Retinal pigment epithelial cell (primary cell): ENCODE measurements at places on chromosomes 16 and 17.

- no peak for DNase-seq
Observed at GRCh38 chr17:64994781-64995538, 61.6 kb downstream of the GNA13 start.

- DNase-seq, result no peak
Observed at GRCh38 chr16:89511374-89511773, 3.2 kb downstream of the SPG7 start.

DNA sequence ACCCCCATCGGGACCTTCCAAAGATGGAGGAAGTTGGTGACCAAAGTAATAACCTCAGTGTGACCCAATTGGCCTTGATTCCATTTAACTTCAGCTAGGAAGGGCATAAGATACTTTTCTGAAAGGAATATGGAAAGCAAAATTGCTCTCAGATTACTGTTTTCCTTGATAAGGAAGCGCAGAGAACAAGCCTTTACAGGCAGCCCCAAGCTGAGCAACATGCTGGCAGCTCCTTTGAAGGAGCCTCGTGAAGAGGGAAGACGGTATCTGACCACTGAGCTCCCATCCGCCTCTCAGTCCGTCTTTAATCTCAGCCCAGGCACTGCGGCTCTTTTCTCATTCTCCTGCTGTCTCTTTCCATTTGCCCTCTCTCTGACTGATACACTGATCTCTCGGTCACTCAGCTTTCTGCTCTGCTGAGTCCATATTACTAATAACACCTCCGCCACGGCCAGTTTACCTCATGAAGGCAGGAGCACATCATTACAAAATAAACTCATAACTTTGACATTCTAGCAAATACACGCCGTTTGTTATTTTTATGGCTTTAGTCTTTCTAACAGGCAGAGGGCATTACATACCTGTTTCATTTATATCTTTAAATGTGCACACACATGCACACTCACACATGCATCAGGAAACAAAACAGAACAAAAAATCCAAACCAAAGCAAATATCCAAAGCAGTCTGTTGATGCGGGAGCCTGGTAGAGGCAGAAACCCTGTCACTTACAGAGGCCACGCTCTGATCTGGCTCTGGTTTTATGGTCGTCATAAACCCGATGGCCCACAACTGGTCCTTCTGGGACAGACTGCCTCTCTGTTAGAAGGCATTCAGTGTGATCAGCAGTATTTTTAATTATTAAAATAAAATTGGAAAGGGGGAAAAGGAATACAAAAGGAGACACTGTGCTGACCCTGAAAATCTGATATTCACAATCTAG, 183.2 kb downstream of the AATF start:
- DNase-seq, result no peak

DNA sequence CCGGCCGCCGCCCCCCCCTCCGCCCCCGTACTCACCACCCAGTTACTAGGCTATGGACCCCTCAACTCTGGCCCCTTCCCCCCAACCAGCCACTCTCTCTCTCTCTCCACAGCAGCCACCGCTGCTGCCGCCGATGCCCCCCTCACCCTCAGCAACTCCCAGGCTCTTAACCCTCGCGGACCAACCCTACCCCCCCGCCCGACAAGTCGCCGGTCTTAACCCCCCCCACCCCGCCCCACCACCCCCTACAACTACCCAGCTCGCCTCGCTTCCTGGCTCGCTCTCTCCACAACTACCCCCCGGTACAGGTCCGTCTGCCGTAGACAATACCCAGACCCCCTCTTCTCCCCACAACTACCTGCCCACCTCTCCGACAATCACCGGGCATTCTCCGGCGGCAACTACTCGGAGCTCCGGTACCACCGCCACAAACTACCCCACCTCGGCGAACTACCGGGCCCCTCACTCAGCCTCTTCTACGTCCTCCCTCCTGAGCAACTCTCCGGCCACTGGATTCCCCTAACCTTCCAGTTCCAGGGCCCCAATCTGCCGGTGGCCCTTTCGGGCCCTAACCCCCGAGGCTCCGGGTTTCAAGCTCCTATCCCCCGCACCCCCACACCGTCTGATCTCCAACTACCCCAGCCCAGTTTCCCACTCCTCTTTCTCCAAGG, 702 bp downstream of the PHF23 start:
- no peak for DNase-seq

DNA sequence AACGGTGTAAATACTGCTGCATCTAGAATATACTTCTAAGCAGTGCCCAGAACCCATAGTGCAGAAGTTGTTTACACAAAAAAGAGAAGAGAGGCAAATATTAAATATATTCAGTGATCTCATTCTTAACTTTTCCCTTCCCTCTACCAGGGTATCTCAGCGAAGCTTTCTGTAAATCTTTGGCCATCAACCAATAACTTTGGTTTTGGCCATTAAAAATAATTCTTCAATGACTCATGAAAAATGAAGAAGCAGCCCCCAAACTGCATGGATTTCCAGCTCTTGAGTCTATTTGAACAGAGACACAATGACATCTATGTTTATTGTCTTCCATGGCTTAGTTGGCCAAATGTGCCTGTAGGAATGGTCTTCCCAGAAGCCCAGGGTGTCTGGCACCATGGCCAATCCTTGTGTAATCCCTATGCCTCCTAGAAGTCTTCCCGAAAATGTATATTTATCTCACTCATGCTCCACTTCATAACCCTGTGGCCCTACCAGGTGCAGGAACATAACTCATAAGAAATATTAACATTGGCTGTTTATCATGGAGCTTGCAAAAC, 646.6 kb downstream of the TOX3 start:
- DNase-seq, result no peak

DNA sequence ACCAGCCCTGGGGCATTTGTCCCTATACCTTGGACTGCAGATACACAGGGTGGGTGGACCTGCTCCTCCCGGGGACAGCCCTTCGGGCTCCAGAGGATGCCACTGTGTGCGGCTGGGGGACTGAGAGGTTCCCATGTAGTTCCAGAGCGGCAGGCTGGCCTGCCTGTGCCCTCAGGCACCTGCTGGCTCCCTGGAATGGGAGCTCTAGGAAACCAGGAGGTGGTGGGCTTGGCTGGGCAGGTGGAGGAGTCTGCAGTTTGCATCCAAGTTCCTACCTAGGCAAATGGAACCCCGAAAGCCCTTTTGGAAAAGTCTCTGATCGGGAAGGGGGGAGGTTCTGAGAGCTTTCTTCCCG, 982 bp downstream of the DBNDD1 start:
- no peak for DNase-seq

DNA sequence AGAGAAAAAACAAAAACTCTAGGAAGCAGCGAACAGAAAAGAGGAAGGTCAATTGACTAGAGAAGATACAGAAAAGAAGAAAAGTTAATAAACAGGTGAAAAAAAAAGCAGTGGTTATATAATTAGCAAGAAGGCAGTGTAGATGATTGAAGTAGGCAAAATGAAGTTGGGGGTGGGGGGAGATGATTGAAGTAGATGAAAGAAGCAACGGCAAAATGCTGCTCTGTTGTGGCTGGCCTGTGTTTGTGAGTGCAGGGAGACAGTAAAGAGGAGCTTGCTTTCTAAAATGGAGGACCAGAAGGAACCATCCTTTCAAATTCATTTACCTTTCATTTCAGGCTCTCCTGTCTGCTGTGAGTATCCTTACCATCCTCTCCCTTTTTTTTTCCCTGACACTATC, 3.6 kb downstream of the EVI2B start:
- no peak for DNase-seq

- DNase-seq, result no peak
Observed at GRCh38 chr17:17024778-17025300, 17.4 kb upstream of the MPRIP start.

GRCh38 chr16:85399583-85400284, 213.4 kb upstream of the GSE1 start:
- DNase-seq, result no peak

GRCh38 chr17:55264645-55265298, at the start of gene HLF:
Gene HLF, plus strand, starts transcription at chr17:55264960. Its CDS starts 525 bp downstream, at chr17:55265485.
- no peak for DNase-seq

GRCh38 chr16:74563828-74564263, 43.1 kb downstream of the GLG1 start:
- DNase-seq, result no peak

DNA sequence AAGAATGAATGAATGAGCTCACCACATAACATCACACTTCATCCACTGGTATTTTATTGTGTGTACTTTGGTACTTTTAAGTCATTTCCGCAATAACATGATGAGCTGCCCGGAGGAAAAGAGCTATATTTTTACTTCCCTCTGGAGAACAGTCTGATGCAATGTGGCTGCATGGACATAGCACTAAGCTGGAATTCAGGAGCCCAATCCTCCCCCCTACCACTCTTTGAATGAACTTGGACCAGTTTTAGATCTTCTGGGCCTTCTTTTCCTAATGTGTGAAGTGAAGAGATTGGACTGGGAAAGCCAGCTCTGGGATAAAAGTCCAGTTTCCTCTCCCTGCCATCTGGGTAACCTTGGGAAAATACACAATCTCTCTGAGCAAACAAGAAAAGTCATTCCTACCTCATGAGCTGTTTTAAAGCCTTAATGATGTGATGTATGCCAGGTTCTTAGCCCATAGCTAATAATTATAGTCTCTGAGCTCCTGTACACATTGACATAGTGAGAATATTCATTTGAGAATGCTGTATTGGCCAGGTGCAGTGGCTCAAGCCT, 79.3 kb downstream of the ABCC12 start:
- no peak for DNase-seq

DNA sequence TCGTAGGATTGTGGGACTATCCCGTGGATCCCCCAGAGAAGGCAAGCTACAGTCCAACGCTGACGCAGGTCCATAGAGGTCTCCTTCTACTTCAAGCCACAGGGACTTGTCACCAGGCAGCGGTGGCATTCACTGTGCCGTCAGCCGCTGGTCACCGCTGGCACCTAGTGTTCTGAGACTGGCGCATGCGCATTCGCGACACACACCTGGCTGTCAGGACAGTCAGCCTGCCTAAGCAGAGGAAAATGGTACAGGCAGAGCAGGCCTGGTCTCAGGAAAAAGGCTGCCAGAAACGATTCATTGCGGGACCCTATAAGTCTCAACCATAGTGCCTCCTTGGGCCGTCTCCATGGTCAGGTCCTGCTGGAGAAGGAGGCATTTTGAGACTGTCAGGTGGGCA, 138.0 kb upstream of the WSB1 start:
- no peak for DNase-seq

DNA sequence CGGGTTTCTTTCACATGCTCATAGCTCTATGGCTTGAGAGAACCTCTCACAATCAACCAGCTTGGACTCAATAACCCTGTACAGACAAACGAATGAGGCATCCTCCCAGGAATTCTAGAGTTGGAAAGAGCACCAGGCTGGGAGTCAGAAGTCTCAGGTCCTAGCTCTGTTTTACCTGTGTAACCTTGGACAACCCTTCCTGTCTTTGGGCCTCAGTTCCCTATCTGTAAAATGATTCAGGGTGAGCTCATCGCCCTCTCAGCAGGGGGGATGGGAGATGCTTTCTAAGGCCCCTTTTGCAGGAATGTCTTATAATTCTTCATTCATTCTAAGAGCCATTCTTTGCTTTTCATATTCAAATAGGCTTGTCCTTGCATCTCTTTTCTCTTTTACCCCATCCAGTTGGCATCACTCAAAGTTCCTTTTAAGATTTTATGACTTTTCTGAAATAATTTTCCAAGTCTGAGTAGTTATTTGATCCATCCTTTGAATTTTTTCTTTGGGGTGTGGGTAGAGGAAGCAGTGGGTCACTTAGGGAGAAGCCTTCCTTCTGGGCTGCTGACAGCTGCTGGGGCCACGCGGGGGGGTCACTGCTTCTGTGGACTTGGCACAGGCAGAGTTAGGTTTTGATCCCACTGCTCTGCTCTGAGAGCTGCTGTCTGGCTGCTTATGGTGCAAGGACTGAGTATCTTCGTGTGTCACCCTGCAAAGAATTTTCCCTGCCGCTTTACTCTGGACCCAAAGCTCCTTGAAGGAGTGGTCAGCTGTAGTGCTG, 102.7 kb downstream of the UTP18 start:
- DNase-seq, result no peak

DNA sequence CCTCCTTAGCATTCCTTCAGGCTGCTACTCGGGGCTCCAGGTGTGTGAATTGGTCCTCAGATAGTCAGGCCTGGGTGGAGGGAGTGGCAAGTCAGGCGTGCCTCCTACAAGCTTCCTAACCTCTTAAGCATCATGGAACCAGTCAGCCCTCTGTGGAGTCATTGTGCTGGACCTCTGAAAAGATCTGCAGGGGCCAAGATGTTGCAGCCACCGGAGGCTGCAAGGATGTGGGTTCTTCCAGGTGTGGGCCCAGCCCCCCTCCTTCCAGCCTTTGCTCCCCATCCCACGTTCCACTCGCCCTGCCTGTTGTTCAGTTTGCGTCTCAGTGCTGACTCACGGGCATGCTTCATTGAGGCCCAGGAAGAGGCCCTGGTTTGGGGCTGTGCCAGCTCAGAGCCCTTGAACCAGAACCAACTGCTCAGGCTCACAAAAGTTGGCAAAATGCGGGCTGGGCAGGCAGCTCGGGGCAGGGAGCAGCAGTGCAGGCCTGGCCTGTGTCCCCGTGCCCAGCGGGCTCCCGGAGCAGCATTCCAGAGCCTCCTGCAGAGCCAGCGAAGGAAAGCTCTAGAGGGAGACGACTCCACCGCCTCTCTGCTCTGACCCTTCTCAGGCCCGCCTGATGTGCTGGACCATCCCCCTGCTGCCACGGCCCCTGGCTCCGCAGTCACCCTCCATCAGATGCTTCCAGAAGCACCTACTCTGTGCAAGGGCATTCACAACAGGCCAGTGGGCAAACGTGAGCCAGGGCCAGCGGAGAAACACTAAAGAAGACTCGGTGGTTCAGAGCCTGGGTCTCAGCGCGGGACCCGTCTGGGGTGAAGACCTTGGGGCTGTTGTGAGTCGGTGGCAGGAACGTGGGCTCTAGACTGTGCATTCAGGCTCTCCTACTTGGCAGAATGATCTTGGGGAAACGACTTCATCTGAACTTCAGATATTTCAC, 7.5 kb downstream of the LDHD start:
- DNase-seq, result peak; percentile 81

GRCh38 chr16:2023092-2024031, 3.3 kb upstream of the NHERF2 start:
- no peak for DNase-seq

- no peak for DNase-seq
Observed at GRCh38 chr16:12414281-12414680, 389.4 kb downstream of the CPPED1 start.

- DNase-seq, result no peak
Observed at GRCh38 chr17:6857904-6858303, 26.4 kb upstream of the TEKT1 start.

GRCh38 chr17:48351911-48352332, 78.1 kb downstream of the SKAP1 start:
- no peak for DNase-seq

GRCh38 chr17:61132524-61132923, 267.1 kb upstream of the TBX2 start:
- no peak for DNase-seq

GRCh38 chr17:48333034-48333530, 96.9 kb downstream of the SKAP1 start:
- DNase-seq, result no peak

- no peak for DNase-seq
Observed at GRCh38 chr16:79608976-79609375, 8.4 kb upstream of the MAF start.

DNA sequence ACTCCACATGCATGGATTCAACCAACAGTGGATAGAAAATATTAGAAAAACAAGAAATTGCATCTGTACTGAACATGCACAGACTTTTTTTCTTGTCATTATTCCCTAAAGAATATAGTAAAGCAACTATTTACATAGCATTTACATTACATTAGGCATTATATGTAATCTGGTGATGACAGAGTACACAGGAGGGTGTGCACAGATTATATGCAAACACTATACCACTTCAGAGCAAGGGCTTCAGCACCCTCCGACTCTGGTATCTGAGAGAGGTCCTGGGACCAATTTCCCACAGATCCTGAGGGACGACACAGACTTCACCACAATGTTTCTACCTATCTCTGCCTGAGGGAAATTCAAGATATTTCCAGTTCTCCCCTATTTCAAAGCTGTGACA, 25.3 kb upstream of the KCTD5 start:
- no peak for DNase-seq

- no peak for DNase-seq
Observed at GRCh38 chr17:57603978-57604377, 141.1 kb downstream of the CCDC182 start.
